Psoas muscle (tissue), 8 donors: ENCODE measurements at places on chromosomes 11 and 22. TPM values are rescaled to one million over a fixed set of nuclear protein-coding genes. Genes with fewer than 3 reads are reported as not detected.

The OR51B4 gene
- not detected for total RNA-seq

The VPS11 gene
- total RNA-seq = 18.8 TPM

DNA sequence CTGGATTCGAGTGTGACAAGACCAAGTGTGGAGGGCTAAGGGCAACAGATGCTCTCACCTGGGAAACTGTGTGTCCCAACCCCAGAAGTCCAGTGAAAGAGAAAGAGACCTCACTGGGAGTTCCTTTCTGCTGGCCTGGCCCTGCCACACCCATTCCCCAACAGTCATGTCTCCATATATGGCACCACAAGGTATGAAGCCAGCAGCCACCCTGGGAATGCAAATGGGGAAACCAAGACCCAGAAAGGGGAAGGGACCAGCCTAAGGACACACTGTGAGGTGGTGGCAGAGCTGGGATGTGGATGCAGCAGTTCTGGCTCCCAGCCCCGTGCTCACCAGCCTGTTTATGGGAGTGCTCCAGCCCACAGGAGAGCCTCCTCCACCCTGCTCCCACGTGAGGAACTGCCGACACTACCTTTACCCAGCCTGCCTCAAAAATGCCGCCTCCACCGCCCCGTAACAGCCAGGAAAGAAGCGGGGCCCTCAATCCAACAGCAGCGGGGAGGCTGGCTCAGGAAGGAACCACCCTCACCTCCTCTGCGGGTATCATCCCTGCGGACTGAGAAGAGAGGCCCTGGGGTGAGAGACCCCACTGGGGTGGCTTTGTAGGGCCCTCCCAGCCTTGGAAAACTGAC is 12.6 kb downstream of the LMO1 start:
- no peak overlapping the region for H3K27ac ChIP-seq
- H3K4me3 ChIP-seq = no peak overlapping the region
- no peak for DNase-seq
- no peaks in the 10 kb centered on the region for H3K36me3 ChIP-seq
- no peaks in the 10 kb centered on the region for H3K27me3 ChIP-seq

GRCh38 chr22:19195796-19196731 is 17.5 kb upstream of the SLC25A1 start:
- DNase-seq = no peak
- H3K27me3 ChIP-seq = no peaks in the 10 kb centered on the region
- no peak overlapping the region for H3K27ac ChIP-seq
- no peaks in the 10 kb centered on the region for H3K4me1 ChIP-seq
- no peak overlapping the region for H3K4me3 ChIP-seq

GRCh38 chr22:35914357-35914664 is 114.3 kb downstream of the RBFOX2 start:
- peak overlapping the region; percentile 90 for H3K27ac ChIP-seq
- H3K36me3 ChIP-seq = no peaks in the 10 kb centered on the region
- H3K4me1 ChIP-seq = peaks cover 76% of the 10 kb centered on the region
- H3K4me3 ChIP-seq = peak overlapping the region; percentile 68
- DNase-seq = no peak

DNA sequence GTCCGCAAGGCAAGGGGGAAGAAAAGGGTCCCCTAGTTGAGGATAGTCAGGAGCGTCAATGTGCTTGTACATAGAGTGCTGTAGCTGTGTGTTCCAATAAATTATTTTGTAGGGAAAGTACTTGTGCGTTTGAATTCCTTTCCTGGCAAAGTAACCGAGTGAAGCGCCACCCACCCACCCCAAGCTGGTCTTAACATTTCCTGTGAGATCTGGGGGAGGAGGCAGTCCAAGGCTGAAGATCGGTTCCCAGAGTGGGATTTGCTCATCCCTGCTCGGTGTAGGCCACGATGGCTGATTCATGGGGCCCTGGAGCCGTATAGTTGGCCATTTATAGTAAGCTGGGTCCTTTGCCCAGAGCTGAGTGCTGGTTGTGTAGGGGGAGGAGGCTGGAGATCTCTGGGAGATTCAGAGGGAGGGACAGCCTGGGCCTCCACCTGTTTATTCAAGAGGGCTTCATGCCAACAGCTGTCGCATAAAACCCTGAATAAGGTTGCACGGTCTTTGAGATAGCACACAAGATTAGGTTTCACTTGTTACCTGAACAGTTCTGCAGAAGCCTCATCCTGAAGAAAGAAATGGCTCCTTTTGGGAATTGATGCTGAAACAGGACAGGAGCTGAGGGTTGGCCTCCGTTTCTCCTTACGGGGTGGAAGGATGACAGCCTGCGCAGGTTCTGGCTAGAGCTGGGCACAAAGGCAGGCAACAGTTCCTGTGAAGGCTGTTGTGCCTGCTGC is 2.4 kb downstream of the ATF4 start:
- H3K4me3 ChIP-seq = peak overlapping the region; percentile 100
- H3K4me1 ChIP-seq = peaks cover 31% of the 10 kb centered on the region
- H3K27ac ChIP-seq = peak overlapping the region; percentile 100
- H3K27me3 ChIP-seq = no peaks in the 10 kb centered on the region
- peaks cover 48% of the 10 kb centered on the region for H3K36me3 ChIP-seq

DNA sequence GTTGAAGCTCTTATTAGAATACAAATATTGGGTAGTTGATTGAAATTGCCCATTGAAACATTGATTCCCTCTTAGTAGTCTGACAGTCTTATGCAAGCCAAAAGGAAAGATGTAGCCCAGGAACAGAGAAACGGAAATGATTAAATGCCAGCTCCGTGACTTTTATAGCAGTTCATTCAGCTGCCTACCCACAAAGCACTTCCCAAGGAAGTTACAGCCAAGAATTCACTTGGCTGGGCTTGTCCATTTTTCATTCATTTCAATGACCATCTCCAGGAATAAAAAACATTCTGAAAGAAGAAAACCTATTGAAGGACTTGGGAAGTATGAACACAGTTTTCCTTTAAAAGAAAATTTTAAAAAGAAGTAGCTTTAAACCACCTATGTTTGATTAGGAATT is 62.0 kb downstream of the NCAM1 start:
- H3K4me3 ChIP-seq = no peak overlapping the region
- H3K36me3 ChIP-seq = no peaks in the 10 kb centered on the region
- no peaks in the 10 kb centered on the region for H3K4me1 ChIP-seq
- peaks cover 8% of the 10 kb centered on the region for H3K27me3 ChIP-seq
- DNase-seq = no peak
- H3K27ac ChIP-seq = no peak overlapping the region
